ENCODE measurements at places on chromosomes 6 and 20.
A peak's percentile ranks its signal among the peaks of the same experiment; 100 is the strongest.

GRCh38 chr6:35050757-35051330 lies 90.3 kb downstream of the TCP11 start:
- DNase-seq, result no peak

GRCh38 chr6:13712599-13712898 lies 914 bp upstream of the RANBP9 start:
- peak; percentile 45 for DNase-seq

DNA sequence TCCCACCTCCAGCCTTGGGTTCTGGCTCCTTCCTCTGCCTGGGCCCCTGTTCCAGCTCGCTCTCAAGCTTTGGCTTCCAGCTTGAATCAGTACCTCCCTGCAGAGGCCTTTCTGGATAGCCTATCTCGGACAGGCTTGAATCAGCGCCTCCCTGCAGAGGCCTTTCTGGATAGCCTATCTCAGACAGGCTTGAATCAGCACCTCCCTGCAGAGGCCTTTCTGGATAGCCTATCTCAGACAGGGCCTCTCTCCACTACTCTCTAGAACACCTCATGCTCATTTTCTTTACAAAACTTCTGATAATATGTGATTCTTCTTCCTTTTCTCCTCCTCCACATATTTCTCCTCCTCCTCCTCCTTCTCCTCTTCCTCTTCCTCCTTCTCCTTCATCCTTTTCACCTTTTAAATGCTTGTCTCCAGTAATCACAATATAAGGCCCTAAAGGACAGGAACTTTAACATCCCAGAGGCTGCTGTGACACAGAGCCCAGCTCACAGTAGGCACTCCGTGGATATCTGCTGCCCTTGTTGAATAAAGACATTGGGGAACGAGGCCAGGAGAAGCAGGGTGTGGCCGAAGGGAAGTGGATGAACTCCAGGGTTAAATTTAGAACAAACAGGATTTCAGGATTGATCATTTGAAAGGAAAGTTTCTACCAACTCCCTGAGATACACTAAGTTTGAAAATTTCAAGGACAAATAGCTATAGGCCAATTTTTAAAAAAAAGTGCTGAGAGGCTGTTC lies 9.3 kb upstream of the RPS6KA2 start:
- no peak for DNase-seq

DNA sequence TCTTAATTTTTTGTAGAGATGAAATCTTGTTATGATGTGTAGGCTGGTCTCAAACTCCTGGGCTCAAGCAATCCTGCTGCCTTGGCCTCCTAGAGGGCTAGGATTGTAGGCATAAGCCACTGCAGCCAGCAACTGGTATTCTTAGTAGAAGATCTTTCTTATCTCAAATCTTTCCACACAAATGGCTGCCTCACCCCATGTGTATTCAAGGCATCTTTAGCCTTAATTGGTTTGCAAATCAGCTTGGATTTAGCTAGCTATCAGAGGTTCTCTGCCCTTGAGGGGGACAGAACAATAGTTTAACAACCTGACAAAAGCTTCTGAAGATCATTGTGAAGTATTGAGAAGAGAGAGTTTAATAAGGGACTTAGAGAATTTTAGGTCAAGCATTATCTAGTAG lies 17.9 kb upstream of the ABRACL start:
- DNase-seq, result no peak

DNA sequence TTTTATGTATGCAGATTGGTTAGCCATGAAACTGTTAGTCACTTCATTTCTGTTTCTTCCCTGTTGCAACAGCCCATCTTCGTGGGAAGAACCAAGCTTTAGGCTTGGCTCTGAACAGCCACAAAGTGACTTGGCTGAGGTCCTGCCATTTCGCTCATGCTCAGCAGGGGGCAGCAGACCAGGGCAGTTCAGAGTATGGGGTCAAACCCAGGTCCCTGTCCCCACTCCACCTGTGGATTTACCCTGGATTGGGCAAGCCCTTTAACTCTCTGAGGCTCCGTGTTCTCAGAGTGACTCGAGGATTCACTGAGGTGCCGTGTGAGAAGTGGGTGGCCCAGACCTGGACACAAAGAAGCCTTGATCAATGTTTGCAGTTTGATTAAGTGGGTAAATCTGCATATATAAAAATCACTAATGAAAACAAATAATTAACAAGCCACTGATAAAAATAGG lies 19.8 kb upstream of the MAP1LC3A start:
- peak; percentile 64 for DNase-seq

DNA sequence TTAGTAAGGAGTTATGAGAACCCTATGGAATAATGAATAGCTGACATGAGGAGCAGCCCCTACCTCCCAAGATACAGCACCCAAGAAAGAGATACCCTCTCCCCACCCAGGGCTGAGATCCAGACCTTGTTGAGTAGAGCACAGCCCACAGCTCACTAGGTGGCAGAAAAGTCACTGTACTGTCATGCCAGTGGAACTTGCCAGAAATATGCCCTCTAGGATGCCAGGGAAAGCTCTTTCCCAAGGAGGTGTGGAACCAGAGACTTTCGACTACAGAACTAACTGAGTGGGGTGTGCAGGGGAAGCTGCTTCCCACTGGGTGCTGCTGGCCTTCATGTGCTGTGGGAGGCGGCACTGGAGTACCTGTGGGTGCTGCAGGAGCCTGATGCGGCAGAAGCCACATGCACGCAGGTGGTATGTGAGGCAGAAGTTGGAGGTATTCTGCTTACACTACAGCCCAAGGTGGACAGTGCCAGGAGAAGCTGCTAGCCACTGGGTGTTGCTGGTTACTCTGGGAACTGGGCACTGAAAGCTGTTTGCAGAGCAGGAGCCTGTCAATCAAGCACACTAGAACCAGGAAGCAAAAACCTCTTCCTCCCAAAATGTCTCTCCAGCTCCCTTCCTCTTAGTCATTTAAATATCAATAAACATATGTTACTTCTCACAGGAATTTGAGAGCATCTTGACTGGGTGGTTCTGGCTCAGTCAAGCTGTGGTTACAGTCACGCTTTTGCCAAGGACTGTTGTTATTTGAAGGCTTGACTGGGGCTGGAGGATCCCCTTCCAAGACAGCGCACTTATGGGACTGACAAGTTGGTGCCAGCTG lies 17.8 kb downstream of the ARMC12 start:
- DNase-seq, result peak; percentile 76

Data from PC-3 (cell line).